MCF 10A (cell line): ENCODE measurements at places on chromosomes 11 and 22. TPM values are rescaled to one million over a fixed set of nuclear protein-coding genes. Genes with fewer than 3 reads are reported as not detected.

GRCh38 chr11:96332126-96332771 lies 10.7 kb downstream of the MAML2 start:
- H3K36me3 ChIP-seq, result peaks cover 6% of the 10 kb centered on the region
- H3K27me3 ChIP-seq, result no peaks in the 10 kb centered on the region
- H3K4me1 ChIP-seq, result peaks cover 50% of the 10 kb centered on the region
- H3K4me3 ChIP-seq, result peak overlapping the region; percentile 31

The MICAL3 gene
- total RNA-seq, result 54.1 and 62.1 TPM in 2 replicates

DNA sequence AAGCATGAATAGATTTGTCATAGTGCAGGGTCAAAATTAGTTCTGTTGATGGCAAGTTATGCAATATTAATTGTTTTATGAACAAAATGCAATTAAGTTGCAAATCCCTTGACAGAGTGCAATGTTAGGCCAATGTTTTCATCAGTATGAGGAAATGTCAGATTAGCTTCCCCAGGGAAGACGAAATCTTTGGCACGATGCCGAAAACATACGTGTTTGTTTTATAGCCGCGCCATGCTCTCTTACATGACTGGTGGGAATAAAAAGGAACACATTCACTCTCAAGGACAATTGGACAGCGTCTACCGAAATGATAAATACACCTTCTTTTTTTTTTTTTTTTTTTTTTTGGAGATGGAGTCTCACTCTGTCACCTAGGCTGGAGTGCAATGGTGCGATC lies 27.0 kb downstream of the MFNG start:
- no peak for DNase-seq
- H3K27me3 ChIP-seq, result no peaks in the 10 kb centered on the region
- H3K4me3 ChIP-seq, result no peak overlapping the region
- no peaks in the 10 kb centered on the region for H3K36me3 ChIP-seq
- peaks cover 20% of the 10 kb centered on the region for H3K4me1 ChIP-seq

The ENTHD1 gene
- total RNA-seq, result not detected in 2 replicates

DNA sequence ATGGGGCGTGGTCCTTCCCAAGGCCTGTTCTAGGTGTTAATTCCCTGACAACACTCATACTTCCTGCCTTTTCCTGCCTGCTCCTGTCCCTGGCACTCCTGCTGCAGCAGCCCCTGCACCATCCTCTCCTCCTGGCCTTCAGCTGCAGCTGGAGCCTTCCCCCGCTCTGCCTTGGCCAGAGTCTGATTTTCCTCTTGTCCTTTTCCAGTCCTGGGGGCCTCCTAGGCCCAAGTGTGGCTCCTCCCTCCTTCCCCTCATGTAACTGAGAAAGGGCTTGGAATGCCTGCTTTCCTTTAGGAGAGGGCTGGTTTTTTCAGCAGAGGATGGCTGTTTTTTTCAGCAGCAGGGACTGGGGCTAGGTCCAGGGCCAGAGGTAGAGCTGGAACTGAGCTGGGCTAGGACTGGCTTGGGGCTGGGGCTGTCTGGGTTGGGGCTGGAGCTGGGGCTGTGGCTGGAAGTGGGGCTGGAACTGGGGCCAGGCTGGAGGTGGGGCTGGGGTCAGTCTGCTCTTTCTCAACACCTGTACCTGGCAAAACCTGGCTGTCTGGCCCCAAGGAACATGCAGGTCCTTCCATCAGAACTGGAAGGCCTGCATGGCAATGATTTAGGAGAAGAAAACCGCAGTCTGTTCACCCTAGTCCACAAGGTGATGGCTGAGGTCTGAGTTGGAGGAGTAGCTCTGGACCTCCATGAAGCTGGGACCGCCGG lies 23.6 kb downstream of the ZC3H7B start:
- H3K27me3 ChIP-seq, result no peaks in the 10 kb centered on the region
- peaks cover 70% of the 10 kb centered on the region for H3K36me3 ChIP-seq
- H3K4me1 ChIP-seq, result no peaks in the 10 kb centered on the region
- H3K27ac ChIP-seq, result peak overlapping the region; percentile 79

The DEFB131B gene
- total RNA-seq, result not detected in 2 replicates

The BIK gene
- 7.3 and 10.0 TPM in 2 replicates for total RNA-seq

The CRYBB2 gene
- 0.52 and 0.68 TPM in 2 replicates for total RNA-seq

DNA sequence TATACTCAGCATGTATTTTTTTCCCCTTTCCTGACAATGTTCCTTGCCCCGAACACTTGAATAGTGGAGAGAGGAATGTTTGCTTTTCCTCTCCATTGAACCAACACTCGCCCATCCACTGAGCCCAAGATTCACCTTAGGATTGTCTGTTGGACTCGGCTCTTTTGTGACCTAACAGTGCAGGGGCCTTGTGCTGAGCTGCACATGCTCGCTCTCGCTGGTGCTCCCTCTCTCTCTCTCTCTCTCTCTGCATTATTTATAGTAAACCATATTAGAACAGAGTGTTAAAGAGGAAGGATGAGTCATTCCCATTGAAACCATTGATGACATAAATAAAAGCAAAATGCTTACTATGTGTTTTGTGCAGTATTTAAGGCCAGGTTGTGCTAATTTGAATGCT lies 20.7 kb downstream of the ZBTB16 start:
- peak; percentile 75 for DNase-seq
- no peaks in the 10 kb centered on the region for H3K27me3 ChIP-seq
- H3K4me3 ChIP-seq, result peak overlapping the region; percentile 67
- peaks cover 78% of the 10 kb centered on the region for H3K4me1 ChIP-seq
- peaks cover 100% of the 10 kb centered on the region for H3K36me3 ChIP-seq
- peak overlapping the region; percentile 52 for H3K27ac ChIP-seq

GRCh38 chr11:82183346-82183745 lies 550.3 kb downstream of the FAM181B start:
- no peak overlapping the region for H3K27ac ChIP-seq
- H3K4me1 ChIP-seq, result no peaks in the 10 kb centered on the region
- no peaks in the 10 kb centered on the region for H3K36me3 ChIP-seq
- DNase-seq, result no peak
- no peaks in the 10 kb centered on the region for H3K27me3 ChIP-seq

The POTEH gene
- total RNA-seq, result not detected in 2 replicates

The ETS1 gene
- total RNA-seq, result 63.2 and 82.0 TPM in 2 replicates

DNA sequence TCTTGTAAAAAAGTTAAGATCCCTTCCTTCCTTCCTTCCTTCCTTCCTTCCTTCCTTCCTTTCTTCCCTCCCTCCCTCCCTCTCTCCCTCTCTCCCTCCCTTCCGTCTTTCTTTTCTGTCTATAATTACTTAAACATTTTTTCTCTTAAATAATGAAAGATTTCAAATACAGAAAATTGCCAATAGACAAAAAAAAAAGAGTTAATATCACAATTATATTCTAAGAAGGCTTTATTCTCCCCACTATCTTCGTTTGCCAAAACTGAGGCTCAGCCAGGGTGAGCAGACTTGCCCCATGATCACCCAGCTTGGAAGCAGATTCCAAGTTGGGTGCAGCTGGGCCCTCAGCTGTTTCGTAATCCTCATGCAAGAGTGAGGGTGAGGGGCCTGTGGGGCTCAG lies 327 bp upstream of the CACNA1I start:
- H3K27me3 ChIP-seq, result no peaks in the 10 kb centered on the region
- peaks cover 8% of the 10 kb centered on the region for H3K4me1 ChIP-seq
- H3K36me3 ChIP-seq, result no peaks in the 10 kb centered on the region
- H3K27ac ChIP-seq, result no peak overlapping the region

The C11orf86 gene
- not detected in 2 replicates for total RNA-seq

DNA sequence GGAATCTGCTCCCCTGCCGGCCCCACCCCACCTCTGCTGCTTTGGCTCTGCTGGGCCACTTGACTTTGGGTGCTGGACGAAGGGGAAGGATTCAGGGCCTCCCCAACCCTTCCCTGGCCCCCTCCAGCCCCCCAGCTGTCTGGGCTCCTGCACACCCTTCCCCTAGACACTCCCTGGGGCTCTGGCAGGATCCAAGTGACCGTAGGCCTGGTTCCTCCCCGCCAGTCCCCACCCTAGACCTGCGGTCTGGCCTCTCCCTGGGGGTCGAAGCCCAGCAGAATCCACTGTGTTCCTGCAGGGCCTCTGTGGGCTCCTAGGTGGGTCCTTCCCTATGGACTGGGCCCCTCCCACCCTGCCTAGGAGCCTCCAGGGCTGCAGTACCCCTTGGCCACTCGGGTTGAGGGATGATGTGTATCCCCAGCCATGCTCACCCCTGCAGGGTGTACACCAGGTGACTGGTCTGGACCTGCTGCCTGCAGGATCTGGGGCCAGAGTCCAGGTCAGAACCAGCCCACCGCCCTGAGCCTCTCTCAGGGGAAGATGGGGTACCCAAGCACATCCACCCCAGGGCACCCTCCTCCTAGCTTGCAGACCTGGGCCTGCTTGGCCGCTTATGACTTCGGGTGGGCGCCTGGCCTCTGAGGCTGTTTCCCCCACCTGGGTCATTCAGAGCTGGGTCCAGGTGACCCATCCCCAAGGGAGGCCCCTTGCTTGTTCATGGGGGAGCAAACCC lies 5.6 kb downstream of the PIM3 start:
- H3K27ac ChIP-seq, result no peak overlapping the region
- peaks cover 11% of the 10 kb centered on the region for H3K4me1 ChIP-seq
- DNase-seq, result no peak
- H3K36me3 ChIP-seq, result peaks cover 52% of the 10 kb centered on the region

GRCh38 chr22:30486661-30487115 lies 14.9 kb upstream of the SEC14L3 start:
- peak; percentile 5 for DNase-seq
- peaks cover 5% of the 10 kb centered on the region for H3K4me1 ChIP-seq
- peaks cover 24% of the 10 kb centered on the region for H3K27me3 ChIP-seq
- H3K36me3 ChIP-seq, result no peaks in the 10 kb centered on the region

DNA sequence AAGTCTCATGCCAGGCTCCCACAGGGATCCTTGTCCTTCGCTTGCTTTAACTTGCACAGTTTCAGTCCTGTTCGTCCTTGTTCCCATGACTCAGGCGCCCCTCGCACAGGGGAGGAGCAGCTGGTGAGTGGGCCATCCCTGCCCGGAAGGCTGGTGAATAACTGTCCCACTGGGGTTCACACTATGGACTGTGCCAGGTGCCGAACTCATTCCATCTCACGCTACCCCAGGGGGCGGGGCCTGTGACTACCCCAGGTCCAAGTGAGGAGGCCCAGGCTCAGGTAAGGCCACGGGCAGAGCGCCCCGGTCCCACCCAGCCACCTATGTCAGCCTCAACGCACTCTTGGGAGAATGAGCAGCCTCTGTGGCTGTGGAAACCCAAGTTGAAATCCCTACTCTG lies 7.2 kb upstream of the CARD10 start:
- no peaks in the 10 kb centered on the region for H3K27me3 ChIP-seq
- no peak overlapping the region for H3K4me3 ChIP-seq
- H3K27ac ChIP-seq, result peak overlapping the region; percentile 57

- no peaks in the 10 kb centered on the region for H3K27me3 ChIP-seq
- no peak overlapping the region for H3K27ac ChIP-seq
- H3K36me3 ChIP-seq, result peaks cover 6% of the 10 kb centered on the region
- DNase-seq, result no peak
- no peaks in the 10 kb centered on the region for H3K4me1 ChIP-seq
Measured at GRCh38 chr11:69969890-69970784, 108.0 kb upstream of the ANO1 start.

The MRGPRX4 gene
- not detected in 2 replicates for total RNA-seq

DNA sequence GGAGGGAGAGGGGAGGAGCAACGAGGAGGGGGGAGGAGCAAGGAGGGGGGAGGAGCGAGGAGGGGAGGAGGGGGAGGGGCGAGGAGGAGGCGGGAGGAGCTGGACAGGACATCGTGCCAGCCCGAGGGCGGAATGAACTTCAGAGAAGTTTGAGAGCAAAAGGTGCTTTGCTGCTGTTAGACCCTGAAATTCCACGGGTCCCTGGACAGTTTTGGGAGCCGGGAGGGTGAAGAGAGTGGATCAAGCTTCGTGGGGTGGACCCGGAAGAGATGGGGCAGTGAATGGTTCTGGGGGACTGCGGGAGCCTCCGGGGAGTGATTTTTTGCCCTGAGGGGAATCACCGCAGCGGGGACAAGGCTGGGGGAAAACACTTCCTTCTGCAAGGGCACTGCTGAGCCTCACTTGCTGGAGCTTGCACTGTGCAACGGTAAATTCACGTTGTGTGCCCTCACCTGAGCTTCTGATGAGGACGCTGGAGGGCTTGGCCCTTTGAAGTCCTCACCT lies 10.7 kb upstream of the NLRP6 start:
- H3K27me3 ChIP-seq, result peaks cover 14% of the 10 kb centered on the region
- H3K4me1 ChIP-seq, result peaks cover 16% of the 10 kb centered on the region
- peak overlapping the region; percentile 71 for H3K27ac ChIP-seq
- DNase-seq, result peak; percentile 60

GRCh38 chr11:19919050-19919561 lies 206.5 kb downstream of the NAV2 start:
- H3K4me1 ChIP-seq, result peaks cover 32% of the 10 kb centered on the region
- H3K4me3 ChIP-seq, result peak overlapping the region; percentile 63
- peak; percentile 98 for DNase-seq
- H3K27me3 ChIP-seq, result no peaks in the 10 kb centered on the region
- H3K27ac ChIP-seq, result peak overlapping the region; percentile 94

The GALR3 gene
- 0.26 and 0.27 TPM in 2 replicates for total RNA-seq

DNA sequence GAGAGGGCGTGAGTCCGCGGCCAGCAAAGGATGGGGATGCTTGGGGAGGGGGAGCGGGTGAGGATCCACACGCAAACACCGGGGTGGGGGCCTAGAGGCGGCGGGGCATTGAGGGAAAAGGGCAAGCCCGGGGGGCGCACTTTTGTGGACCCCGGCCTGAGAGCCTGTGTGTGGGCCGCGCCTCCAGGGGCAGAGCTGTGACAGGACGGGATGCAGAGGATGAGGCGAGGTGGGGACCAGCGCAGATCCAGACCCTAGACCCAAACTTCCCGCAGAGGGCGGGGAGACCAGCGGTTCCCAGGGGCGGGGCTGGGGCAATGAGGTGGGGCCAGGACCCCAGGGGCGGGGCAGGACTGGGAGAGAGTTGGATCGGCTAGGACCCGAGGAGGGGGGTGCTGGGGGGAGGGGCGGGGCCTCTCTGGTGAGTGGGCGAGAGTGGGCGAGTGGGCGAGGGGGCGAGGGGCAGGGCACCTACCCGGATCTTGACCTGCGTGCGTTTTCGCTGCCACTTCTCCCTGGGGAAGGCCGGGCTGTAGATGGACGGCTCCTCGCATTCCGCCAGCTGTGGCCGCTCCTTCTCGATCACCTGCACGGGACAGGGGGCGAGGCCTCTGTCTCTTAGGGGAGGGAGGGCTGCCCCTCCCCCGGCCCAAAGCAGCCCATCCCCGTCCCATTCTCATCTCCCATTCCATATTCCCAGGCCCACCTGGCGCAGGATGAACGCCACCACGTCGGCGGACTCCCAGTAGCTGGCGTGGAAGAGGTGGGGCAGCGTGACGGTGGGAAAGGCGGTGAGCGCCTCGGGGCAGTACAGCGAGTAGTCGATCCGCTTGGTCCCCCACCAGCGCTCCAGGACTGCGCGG lies 10.6 kb downstream of the PITPNM1 start:
- H3K27me3 ChIP-seq, result no peaks in the 10 kb centered on the region
- no peak for DNase-seq
- H3K36me3 ChIP-seq, result peaks cover 20% of the 10 kb centered on the region
- no peak overlapping the region for H3K4me3 ChIP-seq

The KCNQ1OT1 gene
- total RNA-seq, result 1.3 and 1.7 TPM in 2 replicates
